ENCODE measurements at places on chromosomes 12 and 14. TPM values are rescaled to one million over a fixed set of nuclear protein-coding genes. Genes with fewer than 3 reads are reported as not detected.
A peak's percentile ranks its signal among the peaks of the same experiment; 100 is the strongest.

DNA sequence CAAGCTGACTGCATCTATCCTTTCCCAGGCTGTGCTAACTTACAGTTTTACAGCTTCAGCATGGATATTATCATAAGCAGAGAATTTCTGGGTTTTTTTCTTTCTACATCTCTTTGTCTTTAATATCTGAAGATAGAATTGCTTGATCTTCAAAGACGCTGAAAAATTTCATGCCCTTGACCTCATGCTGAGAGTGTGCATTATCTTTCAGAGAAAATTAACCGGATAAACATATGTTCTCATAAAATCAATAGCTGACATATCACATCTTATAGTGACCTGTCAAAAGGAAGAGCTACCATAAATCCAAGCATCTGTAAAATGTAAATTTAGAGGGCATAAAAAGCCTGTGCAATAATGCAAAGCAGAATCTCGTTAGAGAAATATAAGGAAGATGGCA, 1704.1 kb upstream of the FLRT2 start:
- H3K4me1 ChIP-seq: peaks cover 6% of the 10 kb centered on the region
- DNase-seq: no peak
- no peaks in the 10 kb centered on the region for H3K36me3 ChIP-seq
- no peaks in the 10 kb centered on the region for H3K27me3 ChIP-seq
- no peak overlapping the region for H3K27ac ChIP-seq

GRCh38 chr12:72346363-72346944, 74.3 kb downstream of the TRHDE start:
- no peaks in the 10 kb centered on the region for H3K36me3 ChIP-seq
- H3K27me3 ChIP-seq: no peaks in the 10 kb centered on the region
- DNase-seq: no peak
- H3K4me1 ChIP-seq: no peaks in the 10 kb centered on the region
- no peak overlapping the region for H3K4me3 ChIP-seq

GRCh38 chr14:103131580-103131979, 8.3 kb downstream of the TNFAIP2 start:
- H3K4me3 ChIP-seq: no peak overlapping the region
- no peak for DNase-seq
- no peak overlapping the region for H3K27ac ChIP-seq
- H3K36me3 ChIP-seq: no peaks in the 10 kb centered on the region
- H3K27me3 ChIP-seq: no peaks in the 10 kb centered on the region

- no peaks in the 10 kb centered on the region for H3K27me3 ChIP-seq
- H3K36me3 ChIP-seq: no peaks in the 10 kb centered on the region
- peaks cover 9% of the 10 kb centered on the region for H3K4me1 ChIP-seq
- no peak overlapping the region for H3K27ac ChIP-seq
- peak; percentile 17 for DNase-seq
Measured at GRCh38 chr12:19273482-19274330, 144.2 kb downstream of the PLEKHA5 start.

DNA sequence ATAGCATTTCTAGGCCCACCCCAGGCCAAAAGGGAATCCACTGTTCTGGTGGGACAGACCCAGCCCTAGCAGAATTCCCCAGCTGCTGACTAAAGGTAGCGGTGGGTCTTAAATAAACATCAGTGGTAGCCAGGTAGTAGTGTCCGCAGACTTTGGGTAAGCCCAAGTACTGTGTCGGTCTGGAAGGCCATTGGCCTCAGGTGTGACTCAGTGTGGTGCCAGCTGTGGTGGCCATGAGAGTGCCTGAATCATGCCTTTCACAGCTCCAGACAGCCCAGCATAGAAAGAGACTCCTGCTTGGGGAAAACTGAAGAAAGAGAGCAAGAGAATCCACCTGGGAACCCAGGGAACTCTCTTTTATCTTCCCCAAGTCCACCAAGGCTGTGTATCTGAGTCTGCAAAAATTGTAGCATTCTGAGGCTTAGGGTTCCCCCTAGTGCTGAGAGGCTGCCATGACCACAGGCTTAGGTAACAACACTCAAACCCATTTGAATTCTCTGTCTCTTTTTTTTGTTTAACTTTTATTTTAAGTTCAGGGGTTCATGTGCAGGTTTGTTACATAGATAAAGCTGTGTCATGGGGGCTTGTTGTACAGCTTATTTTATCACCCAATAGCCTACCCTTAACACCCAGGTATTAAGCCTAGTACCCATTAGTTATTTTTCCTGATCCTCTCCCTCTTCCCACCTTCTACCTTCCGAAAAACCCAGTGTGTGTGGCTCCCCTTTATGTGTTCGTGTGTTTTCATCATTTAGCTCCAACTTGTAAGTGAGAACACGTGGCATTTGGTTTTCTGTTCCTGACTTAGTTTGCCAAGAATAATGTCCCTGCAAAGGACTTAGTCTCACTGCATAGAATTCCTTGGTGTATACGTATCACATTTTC, 16.7 kb upstream of the CD163L1 start:
- no peak overlapping the region for H3K4me3 ChIP-seq
- H3K27me3 ChIP-seq: no peaks in the 10 kb centered on the region
- H3K4me1 ChIP-seq: no peaks in the 10 kb centered on the region
- no peak overlapping the region for H3K27ac ChIP-seq
- no peaks in the 10 kb centered on the region for H3K36me3 ChIP-seq
- no peak for DNase-seq

- no peak overlapping the region for H3K4me3 ChIP-seq
- H3K4me1 ChIP-seq: no peaks in the 10 kb centered on the region
- H3K27ac ChIP-seq: no peak overlapping the region
- DNase-seq: no peak
Measured at GRCh38 chr14:93533842-93534241, 103.1 kb downstream of the UNC79 start.

The SPRYD4 gene
- 5.8 TPM for total RNA-seq

Data from thoracic aorta (tissue), 2 donors.